HEK293T (cell line): ENCODE measurements at places on chromosomes 7 and 10.

DNA sequence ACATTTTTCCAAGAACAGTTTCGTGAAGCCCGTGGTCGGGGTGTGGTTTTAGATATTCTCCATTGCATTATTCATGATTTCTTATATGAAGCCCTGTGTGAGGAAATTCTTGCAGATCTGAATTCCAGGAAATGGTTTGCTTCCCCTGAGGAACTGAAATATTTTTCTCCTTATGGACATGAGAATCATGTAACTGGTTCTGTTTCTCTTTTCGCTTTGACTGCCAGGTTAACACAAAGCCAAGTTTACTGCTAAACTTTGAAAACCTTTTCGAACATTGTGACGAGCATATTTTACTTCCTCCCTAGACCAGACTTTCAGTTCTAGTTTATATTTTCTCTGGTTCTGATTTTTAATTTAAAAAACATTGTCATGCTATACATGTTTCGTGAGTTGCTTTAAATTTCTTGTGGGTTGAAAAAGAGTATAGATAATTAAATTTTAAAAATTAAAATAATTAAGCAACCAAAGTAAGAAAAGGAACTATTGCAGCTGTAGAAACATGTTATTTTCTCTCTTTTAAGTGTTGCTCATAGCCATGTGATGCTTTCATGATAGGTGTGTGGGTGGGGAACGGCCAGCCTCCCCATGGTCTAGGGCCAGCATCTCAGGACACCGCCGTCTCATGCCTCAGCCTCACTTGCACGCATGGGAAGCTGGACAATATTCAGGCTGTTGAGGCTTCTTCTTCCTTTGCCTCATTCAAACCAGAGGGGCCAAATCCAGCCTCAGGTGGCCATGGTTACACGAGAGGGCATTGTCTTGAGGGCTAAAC, 97.1 kb downstream of the CREB5 start:
- no peak for DNase-seq

- no peak for DNase-seq
These were observed 631.1 kb upstream of the MBL2 start for GRCh38 chr10:53403688-53404087.

- DNase-seq, result no peak
These were observed 44.2 kb downstream of the ZCCHC24 start for GRCh38 chr10:79401015-79401921.

DNA sequence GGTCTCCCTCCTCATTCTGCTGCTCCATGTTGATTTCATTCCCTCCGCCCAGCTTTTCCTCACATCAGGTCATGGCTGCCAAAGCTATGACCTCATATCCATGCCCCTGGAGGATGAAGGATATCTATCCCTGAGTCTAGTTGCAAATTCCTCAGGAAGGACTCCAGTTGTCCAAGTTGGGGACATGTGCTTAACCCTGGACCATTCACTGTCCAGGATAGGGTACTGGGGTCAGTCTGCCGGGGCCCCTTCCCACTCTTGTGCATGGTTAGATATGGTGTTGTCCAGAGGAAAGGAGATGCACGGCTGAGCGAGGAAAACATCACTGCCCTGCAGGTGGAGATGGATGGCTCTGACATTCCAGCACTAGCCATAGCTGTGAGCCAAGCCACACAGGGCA, 51.9 kb upstream of the COMTD1 start:
- no peak for DNase-seq

GRCh38 chr7:118836933-118837332, 612.4 kb downstream of the ANKRD7 start:
- no peak for DNase-seq

DNA sequence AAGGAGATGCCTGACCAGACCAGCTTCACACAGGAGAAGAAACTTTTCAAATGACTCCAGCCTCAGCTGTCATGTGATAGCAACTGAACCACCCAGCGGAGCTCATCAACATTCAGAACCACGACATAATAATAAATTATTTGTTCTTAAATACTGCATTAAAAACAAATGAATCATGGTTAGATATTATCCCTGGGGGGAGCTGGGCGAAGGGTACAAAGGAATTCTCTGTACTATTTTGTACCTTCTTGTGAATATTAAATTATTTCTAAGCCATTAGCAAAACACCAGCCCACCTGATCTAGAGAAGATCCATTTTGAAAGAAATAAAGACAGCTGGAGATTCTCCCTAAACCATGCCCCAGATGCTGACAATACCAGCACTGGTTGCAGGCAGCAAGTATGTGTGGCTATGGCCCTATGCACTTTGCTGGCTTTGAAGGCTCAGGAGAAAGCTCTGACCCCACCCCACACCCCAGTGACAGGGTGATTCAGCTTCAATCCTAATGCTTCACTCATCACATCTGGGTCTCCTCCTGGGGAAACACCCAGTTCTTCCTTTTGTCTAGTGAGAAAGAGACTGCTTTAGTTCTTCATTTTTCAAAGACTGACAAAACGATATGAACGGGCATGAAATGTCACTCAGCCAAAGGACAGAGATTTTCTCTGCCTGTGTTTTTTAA, 45.5 kb upstream of the NKX2-3 start:
- no peak for DNase-seq

DNA sequence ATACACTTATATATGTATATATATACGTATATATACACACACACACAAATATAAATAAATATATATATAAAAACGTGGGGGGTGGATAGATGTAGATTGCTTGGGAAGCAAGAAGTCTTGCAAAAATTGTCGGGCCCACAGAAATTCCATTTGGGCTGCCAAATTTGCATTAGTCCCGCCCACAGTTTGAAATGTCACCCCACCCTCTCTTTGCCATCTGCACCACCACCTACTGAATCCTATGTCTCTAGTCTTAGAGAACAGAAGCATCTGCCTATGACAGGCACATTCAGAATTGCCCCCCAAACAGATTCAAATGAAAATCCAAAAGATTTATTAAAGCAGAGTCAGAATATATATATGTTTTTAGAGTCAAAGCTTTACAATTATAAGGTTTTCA, 25.6 kb upstream of the CACNA2D1 start:
- no peak for DNase-seq

DNA sequence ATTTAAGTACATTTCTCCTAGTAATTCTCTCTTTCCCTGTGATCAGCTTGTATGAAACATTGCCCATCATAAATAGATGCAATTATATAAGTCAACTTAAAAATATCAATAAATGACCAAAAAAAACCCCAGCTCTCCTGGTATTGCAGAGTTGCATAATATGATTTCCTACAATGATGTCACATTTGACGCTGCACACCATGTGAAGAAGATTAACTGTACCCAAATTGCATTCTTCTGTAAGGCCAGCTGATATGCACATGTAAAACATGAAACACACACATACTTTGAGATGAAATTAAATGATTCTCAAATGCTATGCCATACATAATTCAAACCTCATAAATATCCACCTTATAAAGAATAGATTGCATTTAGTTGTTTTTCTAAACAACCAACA, 115.5 kb downstream of the AGMO start:
- DNase-seq, result no peak

- no peak for DNase-seq
These were observed 181.5 kb upstream of the AOAH start for GRCh38 chr7:36905841-36906240.

DNA sequence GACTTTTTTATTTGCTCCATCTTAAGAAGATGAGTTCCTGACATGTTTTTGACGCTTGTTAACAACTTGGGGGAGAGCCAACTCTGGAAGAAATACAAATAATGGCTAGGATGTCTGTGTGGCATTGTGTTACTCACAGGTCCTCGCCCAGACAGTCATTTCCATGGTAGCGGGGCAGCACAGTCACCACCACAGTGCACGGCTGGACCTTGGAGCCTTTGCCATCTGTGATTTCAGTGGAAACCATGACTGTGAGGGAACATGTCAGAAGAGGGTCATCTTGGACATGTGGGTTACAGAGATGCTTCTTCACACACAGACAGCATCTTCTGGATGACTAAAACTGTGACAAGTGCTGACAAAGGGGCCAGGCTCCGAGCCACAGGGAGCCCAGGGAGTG, 74.5 kb downstream of the PKD1L1 start:
- no peak for DNase-seq

GRCh38 chr7:117041007-117041406, 87.7 kb downstream of the ST7 start:
- DNase-seq, result no peak

GRCh38 chr10:55214608-55215007, 413.6 kb upstream of the PCDH15 start:
- no peak for DNase-seq

- DNase-seq, result no peak
These were observed 27.1 kb downstream of the CDHR3 start for GRCh38 chr7:105990141-105990540.

- DNase-seq, result no peak
These were observed 131.8 kb downstream of the WDR37 start for GRCh38 chr10:1187855-1188557.

DNA sequence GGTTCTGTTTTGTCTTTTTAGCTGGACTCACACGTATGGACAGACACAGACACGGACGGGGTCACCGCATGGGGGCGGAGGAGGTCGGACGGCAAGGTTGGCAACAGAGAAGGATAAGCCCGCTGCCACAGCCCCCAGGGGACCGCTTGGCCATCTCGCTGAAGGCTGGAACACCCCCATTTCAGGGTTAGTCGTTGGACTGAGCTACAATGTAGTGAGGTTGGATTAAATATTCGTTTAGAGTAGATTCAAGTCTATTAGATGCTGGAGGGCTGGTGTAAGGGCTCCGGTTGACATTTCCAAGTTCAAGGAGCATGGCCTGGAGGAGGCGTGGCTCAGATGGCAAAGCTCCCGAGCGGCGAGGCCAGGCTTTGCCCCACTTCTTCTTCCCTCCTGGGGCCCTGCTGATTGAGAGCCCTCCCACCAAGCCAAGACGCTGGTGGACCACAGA, 35.2 kb downstream of the PPIF start:
- DNase-seq, result peak; percentile 3

- no peak for DNase-seq
These were observed 135.7 kb downstream of the RSU1 start for GRCh38 chr10:16681521-16681920.

DNA sequence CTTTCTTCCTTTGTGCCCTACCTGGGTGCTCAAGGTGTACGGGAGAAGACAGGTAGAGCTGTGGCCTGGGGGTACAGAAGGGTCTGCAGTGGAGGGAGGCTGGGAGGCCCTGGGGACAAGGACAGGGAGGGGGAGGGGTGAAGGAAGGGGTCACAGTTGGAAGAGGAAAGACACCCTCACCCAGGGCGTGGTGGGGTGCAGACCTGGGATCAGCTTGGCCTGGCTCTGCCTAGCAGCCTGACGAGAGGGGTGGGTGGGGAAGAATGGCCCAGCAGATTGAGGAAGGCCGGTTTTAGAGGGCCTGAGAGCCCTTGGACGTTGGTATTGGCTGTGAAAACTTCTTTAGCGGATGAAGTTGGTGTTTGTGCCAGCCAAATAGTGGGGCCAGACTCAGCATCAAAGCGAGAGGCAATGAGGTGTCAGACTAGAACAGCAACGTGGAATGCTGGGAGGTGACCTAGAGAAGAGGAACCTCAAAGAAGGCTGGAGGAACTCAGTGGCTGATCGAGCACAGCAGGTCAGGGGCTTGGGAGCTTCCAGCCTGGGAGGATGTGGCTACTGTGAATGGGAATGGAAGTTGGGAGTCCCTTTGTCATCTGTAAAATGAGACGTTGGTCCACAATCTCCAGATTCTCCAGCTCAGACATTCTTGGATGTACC, 18.1 kb upstream of the TRIM8 start:
- no peak for DNase-seq

GRCh38 chr7:184294-185264, 7.8 kb upstream of the FAM20C start:
- DNase-seq, result no peak

DNA sequence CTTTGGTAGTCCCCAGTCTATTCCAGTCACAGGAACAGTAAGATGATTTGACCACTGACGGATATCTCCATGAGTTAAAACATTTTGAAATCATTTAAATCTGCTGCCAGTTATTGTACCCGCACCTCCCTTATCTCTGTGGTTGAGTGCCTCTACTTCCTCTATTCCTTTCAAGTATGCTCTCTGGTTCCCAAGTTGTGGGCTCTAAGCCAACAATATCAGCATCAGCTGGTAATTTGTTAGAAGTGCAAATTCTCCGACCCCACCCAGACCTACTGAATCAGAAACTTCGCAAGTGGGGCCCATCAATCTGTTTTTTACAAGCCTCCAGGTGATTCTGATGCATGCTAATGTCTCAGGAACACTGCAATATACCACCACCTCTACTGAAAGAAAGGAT, 235.5 kb downstream of the CCSER2 start:
- no peak for DNase-seq

- no peak for DNase-seq
These were observed 25.1 kb upstream of the AKAP9 start for GRCh38 chr7:91915401-91916050.

- no peak for DNase-seq
These were observed 997 bp upstream of the LDB1 start for GRCh38 chr10:102120991-102121738.

GRCh38 chr7:139297795-139298194, 43.3 kb upstream of the FMC1 start:
- no peak for DNase-seq

GRCh38 chr7:57867884-57868701, 418.1 kb downstream of the ZNF716 start:
- peak; percentile 9 for DNase-seq

DNA sequence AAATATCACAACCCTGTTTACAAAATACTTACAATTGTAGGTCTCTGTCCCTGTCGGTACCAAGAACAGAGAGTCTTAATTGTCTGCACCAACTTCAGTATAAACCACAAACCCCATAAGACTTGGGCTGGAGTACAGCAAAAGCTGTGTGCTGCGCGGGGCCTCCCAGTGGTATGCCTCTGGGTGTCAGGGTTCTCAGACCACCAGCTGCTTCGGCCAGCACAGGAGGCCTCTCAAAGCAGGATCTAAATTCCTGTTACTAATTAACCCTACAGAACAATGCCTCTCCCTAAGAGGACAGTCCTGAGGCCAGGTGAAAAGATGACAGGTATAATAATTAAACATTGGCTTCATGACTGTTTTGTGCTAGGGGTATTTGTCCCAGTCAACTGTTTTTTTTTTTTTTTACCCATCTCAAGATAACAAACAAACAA, 957 bp upstream of the SVIL start:
- DNase-seq, result no peak

DNA sequence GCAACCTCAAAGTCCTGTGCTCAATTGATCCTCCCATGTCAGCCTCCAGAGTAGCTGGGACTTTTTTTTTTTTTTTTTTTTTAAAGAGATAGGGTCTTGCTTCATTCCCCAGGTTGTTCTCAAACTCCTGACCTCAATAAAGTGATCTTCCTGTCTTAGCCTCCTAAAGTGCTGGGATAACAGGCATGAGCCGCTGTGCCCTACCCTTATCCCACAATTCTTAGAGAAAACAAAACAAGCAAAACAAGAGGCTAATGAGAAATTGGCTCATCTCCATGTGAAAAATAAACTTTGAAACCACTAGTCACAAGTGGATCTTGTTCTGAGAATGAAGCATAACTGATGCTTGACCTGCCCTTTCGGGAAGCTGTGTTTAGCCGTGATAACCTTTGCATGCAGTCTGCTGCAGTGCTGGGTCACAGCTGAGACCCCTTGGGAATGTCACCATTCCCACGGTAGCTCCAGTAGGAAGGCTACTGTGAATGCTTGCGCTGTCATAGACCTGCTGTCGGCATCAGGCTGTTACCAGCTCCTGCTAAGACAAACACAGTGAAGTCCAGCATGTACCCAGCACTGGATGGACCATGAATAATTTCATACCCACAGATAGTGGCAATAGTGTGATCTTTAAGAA, 290.7 kb upstream of the KIAA1217 start:
- DNase-seq, result no peak

GRCh38 chr10:69837261-69837660, 35.6 kb downstream of the COL13A1 start:
- no peak for DNase-seq

GRCh38 chr7:159109653-159110035, 35.0 kb downstream of the VIPR2 start:
- no peak for DNase-seq
